AG20443 (cell line): ENCODE measurements at places on chromosomes 1 and 21.
A peak's percentile ranks its signal among the peaks of the same experiment; 100 is the strongest.

DNA sequence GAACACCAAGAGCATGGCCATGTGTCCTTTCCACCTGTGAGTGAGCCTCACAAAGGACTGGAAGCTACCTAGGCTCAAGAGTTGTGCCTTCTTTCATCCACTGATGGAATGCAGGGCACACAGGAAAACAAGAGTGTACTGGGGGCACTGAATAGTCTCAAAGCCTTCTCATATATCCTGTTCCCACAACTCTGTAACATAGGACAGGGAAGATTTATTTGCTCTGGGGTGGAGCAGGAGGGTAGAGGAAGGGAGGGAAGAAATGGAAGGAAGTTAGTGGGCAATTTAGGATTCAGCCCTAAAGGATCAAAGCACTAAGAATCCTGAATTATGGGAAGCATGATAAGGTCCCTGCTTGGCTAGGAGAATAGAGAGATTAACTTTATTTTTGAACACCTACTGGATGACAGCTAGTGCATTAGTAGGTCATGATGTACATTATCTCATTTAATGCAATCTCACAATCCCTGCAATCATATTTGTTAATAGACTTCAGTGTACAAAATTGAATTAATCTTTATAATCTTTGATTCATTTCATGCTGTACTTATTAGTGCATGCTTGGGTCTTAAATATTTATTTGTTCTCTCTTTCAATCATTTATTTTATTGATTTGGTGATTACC lies 27.0 kb upstream of the RGS16 start:
- DNase-seq, result no peak

GRCh38 chr1:200415789-200416593 lies 6.2 kb upstream of the ZNF281 start:
- DNase-seq, result peak; percentile 85

DNA sequence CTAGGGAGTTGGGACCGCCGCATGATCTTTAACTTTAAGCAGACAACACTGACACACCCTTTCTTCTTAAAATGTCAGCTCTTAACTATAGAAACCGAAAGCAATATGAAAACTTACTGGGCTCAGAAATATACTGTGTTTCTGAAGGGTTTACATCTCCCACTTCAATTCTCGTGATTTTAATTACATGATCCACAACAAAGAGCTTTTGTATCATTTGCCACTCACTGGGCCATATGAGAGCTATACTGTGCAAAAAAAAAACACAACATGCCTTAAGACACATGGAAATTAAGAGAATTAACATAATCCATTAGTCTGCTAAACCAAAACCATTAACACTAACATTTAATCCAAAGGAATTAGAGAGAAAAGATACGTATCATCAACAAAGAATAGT lies 35.0 kb upstream of the RAP1GAP start:
- no peak for DNase-seq

- no peak for DNase-seq
These were observed 554.6 kb upstream of the BEND5 start for GRCh38 chr1:49331066-49331852.

GRCh38 chr1:223228931-223229528 lies 86.0 kb upstream of the TLR5 start:
- no peak for DNase-seq

DNA sequence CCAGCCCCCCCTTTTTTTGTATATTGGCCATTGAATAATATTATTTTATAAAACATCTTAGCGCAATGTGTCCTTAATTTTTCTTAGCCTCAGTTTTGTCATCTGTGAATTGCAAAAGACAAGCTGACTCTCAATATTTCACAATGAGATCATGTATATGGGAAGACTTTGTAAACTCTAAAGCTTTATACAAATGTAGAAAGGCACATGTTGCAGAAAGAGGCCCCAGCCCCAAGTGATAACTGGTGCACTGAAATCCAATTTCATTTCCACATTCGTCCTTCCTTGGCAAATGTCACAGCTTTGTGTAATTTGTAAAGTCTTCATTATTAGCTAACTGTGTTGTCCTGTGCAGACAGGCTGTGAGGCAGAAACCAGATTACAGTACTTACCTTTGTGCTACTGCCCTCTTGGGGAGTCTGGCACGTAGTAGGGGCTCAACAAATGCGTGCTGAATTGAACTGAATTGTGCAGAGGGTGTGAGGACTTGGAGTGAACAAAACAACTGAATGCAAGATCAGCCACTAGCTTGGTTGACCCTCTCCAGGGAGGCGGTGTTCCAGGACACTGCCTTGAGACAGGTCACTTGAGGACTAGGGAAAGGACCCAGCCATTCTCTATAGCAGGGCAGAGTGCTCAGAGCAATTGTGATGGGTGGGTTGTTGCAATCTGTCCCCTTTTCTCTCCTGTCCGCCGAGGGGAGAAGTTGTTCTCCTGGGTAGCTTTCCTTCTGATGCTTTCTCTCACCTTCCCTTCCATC lies 74.6 kb downstream of the LMO4 start:
- no peak for DNase-seq
